Left ventricle myocardium inferior (tissue), 1 donor: ENCODE measurements at places on chromosomes 6 and 20. TPM values are rescaled to one million over a fixed set of nuclear protein-coding genes. Genes with fewer than 3 reads are reported as not detected.

- no peak for DNase-seq
These were observed 124.9 kb upstream of the TMEM170B start for GRCh38 chr6:11412616-11413015.

- no peak for DNase-seq
These were observed 2.6 kb downstream of the PRR18 start for GRCh38 chr6:166305562-166306117.

DNA sequence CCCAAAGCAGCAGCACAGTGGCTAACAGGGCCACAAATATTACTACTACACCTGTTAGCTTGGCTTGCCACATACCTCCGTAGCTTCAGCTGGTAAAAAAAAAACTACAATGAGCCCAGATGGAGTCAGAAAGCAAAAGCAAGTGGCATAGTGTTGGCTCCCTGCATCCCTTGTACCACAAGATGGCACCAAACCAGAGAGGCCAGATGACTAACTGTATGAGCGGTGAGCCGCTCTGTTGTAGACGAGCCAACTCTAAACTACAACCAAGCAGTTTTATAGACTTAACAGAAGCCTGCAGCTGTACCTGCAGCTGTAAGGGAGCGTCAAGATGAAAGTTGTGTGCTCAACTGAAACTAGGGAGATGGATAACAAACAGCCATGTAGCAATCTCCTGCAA is 84.5 kb upstream of the MCHR2 start:
- no peak for DNase-seq

DNA sequence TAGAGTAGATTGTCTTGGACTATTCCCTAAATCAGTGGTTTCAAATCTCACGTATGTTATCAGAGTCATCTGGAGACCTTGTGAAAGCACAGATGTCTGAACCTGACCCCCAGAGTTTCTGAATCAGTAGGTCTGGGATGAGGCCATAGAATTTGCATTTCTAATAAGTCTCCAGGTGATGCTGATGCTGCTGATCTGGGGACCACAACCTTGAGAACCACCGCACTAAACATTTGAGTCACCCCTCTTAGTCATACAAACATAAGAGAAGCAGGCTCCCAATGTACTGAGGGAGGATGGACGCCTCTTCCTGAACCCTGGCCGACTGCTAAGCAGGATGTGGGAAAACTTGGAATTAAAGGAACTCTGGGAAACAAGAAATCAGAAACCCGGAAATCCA is 187.8 kb upstream of the PRDM1 start:
- DNase-seq: no peak

Gene DEFB124
- not detected for total RNA-seq

Gene RPP21
- total RNA-seq: 25.7 TPM

DNA sequence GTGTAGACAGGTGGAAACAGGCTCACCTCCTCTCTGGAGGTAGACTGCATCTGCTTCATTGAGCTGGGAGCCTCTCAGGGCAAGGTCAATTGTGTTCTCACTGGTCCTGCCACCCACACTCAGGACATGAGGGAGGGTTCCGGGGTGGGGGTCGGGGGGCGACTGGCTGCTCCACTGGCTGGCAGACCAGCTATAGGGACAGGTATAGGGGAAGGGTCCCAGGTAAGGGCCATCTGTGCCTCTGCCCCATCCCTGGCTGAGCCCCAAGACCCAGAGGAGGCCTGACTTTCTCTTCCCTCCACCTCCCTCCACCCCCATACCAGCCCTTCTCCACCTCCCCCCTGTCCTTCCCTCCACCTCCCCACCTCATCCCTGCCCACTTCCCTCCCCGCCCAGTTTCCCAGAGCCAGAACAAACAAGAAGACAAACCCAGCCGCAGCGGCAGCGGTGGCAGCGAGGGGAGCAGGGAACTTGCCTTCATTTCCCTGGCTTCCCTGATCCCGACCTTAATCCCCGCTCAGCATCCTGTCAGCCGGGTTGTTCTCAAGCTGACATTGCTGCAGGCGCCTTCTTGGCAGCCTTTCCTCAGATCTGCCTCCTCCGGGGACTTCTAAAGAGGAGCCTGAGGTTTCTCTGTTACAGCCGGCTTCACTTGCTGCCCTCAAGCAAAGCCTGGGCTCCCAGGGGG is 18.3 kb upstream of the FOXP4 start:
- DNase-seq: no peak

DNA sequence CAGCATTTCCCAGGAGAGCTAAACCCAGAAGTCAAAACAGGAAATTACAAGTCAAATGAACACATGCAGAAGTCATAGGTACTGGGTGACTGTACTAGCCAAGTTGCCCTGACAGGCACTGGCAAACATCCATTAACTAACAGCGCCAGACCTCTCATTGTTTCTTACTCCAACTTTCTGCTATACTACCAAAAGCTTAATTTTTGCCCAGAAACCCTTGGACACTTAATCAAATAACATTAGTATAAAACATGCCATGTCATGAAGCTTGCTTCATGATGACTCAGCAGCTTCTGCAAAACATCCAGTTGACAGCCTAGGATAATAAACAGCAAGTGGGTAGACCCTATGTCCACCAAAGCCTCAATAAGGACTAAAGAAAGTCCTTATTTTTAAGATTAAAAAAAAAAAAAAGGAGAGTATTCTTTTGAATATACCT is 3.5 kb downstream of the NUP153 start:
- DNase-seq: no peak

DNA sequence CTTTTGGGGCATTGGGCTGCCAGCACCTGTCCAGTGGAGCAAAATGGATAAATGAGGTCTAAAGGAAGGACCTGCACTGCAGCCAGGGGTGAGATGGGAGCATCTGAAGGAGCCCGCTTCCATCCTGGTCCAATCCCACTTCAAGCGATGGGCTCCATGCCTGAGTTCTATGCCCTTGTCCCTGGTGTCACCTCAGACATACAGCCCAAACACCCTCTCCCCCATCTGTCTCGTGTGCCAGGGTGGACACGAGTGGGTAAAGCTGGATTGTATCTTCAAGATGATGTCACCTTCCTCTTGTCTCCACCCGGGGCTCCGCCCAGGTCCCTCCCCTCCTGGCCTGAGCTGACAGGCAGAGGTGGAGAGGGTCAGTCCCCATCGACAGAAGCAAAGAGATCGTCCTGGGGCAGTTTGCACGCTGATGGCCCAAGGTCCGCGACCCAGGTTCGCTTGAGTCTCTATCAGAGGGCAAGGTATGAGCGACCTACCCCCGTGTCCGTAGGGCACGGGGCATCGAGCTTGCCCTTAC is 544 bp downstream of the SMIM29 start:
- peak; percentile 69 for DNase-seq

DNA sequence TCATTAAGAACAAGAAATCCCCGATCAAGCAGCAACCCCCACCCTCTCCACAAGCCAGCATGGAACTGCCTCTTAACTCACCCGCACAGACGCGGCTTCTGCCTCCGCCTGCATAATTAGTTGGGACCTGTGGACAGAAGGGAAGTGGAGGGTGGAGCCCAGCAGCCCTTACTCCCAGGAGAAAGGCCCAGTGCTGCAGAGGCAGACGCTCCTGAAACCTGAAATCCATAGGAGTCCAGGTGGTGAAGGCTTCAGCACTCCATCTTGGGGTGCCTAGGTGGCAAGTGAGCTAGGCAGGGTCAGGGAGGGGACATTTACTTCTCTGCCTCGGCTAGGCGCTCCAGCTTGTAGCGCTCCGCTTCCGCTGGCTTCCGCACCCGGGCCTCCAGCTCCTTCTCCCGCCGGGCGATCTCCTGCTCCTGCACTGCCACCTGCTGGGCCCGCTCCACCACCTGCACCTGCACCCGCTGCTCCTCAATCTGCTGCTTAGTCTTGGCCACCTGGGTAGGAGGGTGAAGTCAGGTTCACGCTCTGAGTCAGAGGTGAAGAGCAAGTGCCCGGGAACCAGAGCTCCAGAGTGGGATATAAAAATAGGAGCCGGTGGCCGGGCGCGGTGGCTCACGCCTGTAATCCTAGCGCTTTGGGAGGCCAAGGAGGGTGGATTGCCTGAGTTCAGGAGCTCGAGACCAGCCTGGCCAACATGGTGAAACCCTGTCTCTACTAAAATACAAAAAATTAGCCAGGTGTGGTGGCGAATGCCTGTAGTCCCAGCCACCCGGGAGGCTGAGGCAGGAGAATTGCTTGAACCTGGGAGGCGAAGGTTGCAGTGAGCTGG is 10.7 kb downstream of the TUBB start:
- DNase-seq: peak; percentile 74

Gene RBM24
- total RNA-seq: 189 TPM

GRCh38 chr6:127328043-127328609 is 15.3 kb downstream of the ECHDC1 start:
- no peak for DNase-seq

- DNase-seq: no peak
These were observed 178.7 kb upstream of the CDH4 start for GRCh38 chr20:61073376-61073775.

GRCh38 chr20:43838703-43839060 is 76.0 kb upstream of the TOX2 start:
- no peak for DNase-seq

- no peak for DNase-seq
These were observed 115.4 kb downstream of the OPRM1 start for GRCh38 chr6:154154389-154154967.

- DNase-seq: no peak
These were observed 209.9 kb downstream of the PTPRK start for GRCh38 chr6:128310451-128310850.

- DNase-seq: no peak
These were observed 79.4 kb upstream of the FRMD1 start for GRCh38 chr6:168158213-168158979.

Gene SLC16A10
- total RNA-seq: 4.5 TPM

DNA sequence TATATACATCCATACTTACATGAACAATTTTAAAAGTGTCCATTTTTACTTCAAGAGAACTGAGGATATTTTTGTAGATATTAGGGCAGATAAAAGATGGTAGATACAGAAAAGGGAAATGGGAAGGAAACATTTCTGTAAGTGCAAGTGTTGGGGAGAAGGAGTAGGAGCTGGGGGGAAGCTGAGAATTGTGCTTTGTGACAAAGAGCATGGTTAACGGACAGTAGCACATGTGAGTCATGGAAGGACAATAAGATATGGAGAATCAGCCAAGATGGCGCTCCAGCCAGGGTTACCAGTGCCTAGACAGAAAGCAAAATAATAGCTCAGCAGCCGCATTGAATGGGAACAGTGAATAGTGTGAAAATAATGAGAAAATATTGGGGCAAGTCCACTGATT is 12.7 kb upstream of the HLA-DRB1 start:
- DNase-seq: no peak

- DNase-seq: no peak
These were observed 19.6 kb downstream of the KIF16B start for GRCh38 chr20:16553684-16554083.

DNA sequence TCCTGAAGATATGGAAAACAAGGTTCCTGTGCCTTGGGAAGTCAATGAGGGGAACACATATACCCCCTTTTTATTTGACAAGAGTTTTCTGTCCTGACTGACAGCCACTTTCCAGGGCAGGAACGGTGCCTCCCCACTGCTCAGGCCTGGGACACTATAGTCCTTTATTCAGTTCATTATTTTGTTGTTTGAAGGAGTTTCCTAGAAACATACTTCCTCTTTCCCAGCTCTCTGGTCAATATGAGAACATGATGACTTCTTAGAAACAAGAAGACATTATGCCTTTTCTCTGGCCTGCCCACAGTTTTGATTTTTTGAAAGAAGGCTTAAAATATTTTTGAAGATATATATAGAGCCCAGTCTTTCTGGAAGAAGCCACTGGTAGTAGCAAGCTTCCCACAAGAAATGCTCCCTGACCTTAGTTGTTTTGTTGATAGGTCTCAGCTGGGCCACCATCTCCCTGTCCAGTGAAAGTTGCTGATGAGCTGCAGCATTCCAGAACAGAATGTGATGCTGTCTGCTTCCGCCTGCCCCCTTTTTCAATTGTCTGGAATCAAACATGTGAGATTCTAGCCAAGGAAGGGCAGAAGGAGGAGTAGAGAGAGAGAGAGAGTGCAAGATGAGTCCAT is 350.0 kb upstream of the PRND start:
- no peak for DNase-seq

GRCh38 chr6:17865798-17866725 is 121.4 kb downstream of the KIF13A start:
- peak; percentile 58 for DNase-seq

- no peak for DNase-seq
These were observed 4.3 kb upstream of the SERINC3 start for GRCh38 chr20:44526129-44526528.

DNA sequence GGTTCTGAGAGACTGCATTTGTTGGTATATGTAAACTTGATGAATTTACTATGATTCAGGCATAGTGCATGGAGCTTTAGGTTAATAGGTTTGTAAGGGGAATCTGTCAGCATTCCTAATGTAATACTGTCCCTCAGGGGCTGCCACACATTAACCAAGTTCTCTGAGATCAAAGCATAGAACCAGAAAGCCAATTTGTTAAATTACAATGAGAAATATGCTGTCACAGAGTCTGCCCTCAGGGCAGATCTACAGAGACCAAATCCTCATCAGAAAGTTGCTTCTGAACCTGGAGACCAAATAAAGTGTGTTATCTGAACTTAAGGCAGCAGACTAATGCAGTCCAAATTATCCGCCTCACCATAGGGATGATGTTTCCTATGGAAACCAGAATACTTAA is 250.8 kb upstream of the HTR1E start:
- no peak for DNase-seq

- DNase-seq: no peak
These were observed 205.3 kb upstream of the ASCC3 start for GRCh38 chr6:101086473-101086872.

GRCh38 chr20:2767768-2768631 is 32.4 kb downstream of the CPXM1 start:
- peak; percentile 32 for DNase-seq

Gene SGK2
- 0.30 TPM for total RNA-seq

Gene ZHX3
- total RNA-seq: 34.6 TPM

Gene TOX2
- 0.30 TPM for total RNA-seq

GRCh38 chr6:4128072-4128471 is 7.3 kb downstream of the ECI2 start:
- no peak for DNase-seq

DNA sequence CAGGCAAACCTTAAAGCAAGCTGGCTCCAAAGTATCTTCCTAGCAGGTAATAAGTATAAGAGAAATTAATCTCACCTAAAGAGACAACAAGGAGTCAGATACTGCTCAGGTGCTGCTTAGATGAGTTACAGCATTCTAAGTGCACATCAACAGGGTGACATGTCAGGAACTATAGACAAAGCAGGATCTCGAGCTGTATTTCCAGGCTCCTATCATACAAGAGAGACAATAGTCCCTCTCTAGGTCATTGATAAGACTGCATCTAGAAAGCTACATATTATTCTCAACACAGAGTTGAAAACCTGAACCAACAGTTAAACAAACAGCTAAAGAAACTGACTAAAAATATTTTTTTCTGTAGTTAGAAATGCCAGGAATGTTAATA is 3.9 kb downstream of the PTPRK start:
- DNase-seq: no peak

Gene EBF4
- total RNA-seq: 4.9 TPM
